ENCODE measurements at places on chromosomes 12 and 14.

GRCh38 chr12:130706311-130706710 lies 9.8 kb downstream of the RIMBP2 start:
- no peak for DNase-seq

DNA sequence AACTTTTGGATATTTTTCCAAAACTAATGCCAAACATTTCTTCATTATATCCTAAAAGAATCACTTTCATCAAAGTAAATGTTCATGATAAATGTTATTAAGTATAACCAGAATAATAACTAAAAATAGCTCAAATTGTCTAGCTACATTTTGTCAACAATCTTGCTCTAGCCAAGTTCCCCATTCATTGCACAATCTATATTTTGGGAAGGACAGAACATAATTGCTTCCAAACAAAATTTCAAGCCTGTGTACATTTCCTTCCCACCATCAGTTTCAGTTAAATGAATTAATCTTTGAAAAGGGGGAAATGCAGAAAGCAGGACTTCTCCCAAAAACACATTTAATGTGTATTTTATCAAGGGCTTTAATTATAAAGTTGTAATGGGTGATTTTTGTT lies 98.0 kb upstream of the PLEKHG7 start:
- DNase-seq = no peak

- no peak for DNase-seq
Observed at GRCh38 chr14:102498678-102499265, 10.8 kb downstream of the ANKRD9 start.

DNA sequence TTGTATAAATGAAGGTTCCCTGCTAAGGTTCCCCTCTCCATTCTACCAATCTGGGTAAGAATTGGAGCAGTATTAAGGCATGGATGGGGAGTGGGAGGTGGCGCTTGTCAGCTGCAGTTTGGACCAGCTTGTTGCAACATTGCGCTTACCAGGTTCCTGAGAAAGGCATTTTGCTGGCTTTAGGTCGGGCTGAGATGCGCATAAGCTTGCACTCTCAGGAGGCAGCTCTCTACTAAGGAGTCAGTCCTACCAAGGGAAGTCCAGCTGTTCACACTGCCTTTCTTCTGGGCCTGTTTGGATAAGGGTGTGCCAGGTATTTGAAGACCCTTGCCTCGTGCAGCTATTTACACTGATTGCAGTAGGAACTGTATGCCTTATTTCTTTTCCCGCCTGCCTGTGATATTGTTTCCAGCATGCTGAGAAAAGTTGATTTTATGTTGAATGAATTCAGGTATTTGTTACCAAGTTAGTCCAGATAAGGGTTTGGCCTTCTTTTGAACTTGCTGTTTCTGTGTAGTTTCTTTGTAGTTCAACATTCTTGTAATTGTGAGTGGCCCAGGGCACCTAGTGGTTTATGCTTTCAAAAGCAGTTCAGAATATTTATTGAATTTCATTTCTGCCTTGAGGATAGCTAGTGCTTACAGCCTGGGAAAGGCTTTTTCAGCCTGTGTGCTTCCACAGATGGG lies 2.6 kb downstream of the MLEC start:
- no peak for DNase-seq

DNA sequence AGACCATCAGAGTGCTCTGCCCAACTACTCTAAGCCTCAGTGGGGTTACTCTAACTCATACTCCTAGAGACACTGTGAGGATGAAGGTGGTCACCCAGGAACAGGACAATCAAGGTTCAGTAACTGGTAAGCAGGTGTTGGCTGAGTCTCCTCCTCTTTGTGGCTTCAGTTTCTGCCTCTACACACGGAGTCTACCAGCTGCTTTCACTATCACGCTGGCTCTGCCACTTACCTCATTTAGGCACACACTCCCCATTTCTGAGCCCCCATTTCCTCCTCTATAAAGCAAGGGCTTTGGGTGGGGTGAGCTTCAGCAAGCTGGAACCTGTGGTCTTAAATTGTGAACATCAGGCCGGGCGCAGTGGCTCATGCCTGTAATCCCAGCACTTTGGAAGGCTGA lies 7.3 kb upstream of the TCHP start:
- no peak for DNase-seq

- no peak for DNase-seq
Observed at GRCh38 chr12:99157946-99158345, 489.6 kb upstream of the GARIN6 start.

- no peak for DNase-seq
Observed at GRCh38 chr14:104724981-104725771, 1.1 kb downstream of the ADSS1 start.

DNA sequence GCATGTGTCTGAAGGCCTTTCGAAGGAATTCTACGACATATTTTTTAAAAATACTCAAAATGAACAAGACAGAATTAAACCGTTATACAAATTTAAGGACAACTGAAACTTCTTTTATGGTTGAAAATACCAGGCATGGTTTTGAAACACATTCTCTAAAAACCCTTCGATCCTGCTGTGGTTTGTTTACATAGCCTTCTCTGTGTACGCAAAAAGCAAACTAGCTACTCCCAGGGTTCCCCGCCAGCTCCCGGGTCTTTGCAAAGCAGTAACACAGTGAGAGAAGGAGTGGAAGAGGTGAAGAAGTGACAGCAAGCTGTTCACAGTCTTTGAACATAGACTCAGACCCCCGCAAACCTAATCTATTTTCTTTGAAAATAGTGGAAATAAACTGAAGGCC lies 2.2 kb upstream of the TC2N start:
- no peak for DNase-seq

DNA sequence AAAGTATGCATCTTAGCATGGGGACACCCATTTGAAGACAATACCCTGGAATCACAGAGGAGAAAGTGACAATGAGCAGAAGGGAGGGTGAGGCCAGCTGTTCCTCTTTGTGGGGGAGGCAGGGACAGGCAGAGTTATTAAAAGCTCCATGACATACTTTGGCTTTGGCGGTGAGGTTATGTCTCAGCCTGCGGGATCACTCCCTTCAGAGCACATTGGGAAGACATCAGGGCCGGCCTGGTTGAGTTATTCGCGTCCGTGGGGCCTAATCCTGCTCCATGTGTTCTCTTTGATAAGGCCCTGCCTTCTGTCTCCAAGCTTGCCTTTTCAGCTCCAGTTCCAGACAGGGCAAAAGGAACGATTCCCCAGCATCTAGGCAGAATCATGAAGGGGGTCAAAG lies 98.8 kb upstream of the NTF3 start:
- DNase-seq = no peak

- no peak for DNase-seq
Observed at GRCh38 chr12:87039536-87039935, 783.3 kb upstream of the MGAT4C start.

GRCh38 chr12:106062693-106063092 lies 76.1 kb downstream of the NUAK1 start:
- no peak for DNase-seq

DNA sequence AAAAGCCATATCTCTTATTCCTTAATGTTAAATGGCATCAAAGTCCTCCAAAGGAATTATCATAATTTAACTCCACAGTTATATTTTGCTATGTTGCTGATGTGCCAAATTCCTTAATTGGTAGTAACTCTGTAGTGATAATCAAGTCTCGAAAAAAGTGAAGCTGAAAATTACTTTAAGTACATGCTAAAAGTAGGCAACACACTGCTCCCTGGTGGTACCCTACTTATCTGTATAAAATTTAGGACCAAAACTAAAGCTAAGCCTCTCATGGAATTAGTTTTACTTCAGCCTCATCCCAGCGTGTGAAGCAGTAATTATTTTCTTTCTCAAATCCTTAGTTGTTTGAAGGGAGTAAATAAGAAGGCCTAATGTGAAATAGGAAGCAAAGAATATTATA lies 132.8 kb downstream of the TTLL5 start:
- no peak for DNase-seq

- DNase-seq = no peak
Observed at GRCh38 chr14:96390965-96391292, 999 bp upstream of the AK7 start.

DNA sequence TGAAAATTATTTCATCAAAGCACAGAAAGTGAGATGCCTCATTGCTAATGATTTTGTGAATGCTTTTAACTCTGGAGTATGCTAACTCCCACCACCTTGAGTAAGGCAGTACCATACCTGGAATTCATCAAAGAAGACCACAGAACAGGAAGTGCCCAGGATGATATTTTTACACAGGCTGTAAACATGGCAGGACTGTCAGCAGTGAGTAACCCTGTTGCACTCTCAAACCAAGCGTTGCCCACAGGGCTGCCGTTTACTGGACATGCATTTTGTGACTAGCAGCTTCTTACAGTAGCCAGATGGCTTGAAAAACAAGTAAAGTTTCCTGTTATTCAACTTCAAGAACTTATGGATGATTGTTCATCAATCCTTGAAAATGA lies 42.4 kb downstream of the RALGAPA1 start:
- DNase-seq = no peak

DNA sequence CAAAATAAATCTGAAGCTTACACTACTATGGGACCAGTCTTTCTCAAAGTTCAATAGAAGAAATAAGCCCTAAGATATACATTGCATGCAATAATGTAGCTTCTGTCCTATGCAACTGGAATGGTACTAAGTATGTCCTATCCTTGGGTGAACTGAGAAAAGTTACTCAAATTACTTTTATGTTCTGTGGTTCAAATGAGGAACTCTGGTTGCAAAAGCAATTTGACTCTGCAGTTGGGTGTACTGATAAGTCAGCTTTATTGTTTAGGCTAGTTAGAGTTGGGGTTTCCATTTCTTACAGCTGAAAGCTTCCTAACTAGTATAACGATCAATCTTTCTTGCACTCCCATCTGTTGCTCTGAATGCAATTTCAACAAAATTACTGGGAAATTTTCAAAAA lies 29.2 kb downstream of the GPR135 start:
- no peak for DNase-seq

DNA sequence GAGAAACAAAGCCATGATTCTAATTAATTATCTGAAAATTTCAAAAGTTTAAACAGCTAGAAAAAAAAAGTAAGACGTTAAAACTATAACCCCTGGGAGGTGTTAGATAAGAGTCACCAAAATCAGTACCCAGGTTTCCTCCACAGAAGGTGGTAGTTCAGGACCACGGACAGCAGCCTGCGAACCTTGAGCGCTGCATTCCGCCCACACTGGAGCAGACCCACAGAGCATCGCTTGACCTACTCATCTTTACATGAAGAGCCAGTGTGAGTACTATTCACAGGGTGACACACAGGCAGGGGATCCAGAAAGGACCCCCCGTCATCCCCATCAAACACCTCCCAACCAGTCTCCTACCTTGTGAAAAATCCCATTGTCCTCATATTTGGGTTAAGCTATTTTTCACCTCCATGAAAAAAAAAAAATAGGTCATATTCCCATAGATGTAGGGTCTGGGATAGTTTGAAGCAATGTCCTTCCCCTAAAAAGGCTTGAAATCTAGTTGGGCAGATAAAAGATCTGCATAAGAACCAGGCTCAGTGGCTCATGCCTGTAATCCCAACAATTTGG lies 8.8 kb upstream of the CHGA start:
- DNase-seq = peak; percentile 62

- DNase-seq = no peak
Observed at GRCh38 chr12:119668324-119668841, 450 bp downstream of the PRKAB1 start.

DNA sequence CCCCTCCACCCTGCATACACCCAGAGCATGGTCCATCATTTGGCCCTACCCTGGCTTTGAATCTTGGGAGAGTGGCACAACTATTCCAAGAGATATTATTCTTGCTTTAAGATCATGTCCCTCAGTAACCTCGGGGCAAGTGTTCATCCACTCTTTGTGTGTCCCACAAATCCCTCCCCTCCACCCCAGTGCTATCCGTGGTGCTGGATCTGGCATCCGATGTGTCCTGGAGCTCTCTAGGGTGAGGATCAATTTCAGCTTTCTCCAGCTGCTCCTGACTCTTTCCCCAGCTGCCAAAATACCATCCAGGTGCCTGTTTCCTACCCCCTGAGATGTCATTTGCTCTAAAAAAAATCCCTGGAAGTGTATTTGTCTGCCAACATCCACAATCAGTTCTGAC lies 64.8 kb upstream of the CMKLR1 start:
- DNase-seq = no peak

- DNase-seq = no peak
Observed at GRCh38 chr12:5582018-5582417, 150.1 kb downstream of the NTF3 start.

DNA sequence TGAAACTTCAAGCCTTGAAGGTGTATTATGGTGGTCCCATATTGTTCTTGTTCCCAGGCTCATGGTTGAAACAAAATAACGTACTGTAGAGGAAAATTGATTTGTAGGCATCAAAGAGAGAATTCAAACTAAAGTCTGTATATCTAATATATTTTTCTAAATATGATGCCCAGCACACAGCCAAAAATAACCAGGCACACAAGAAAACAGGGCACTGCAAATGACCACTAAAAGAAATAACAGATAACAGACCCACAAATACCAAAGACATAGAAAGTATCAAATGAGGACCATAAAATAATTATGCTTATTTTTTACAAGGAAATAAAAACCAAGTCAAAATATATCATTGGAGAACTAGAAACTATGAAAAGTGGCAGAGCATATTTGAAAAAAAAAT lies 46.8 kb downstream of the LLPH start:
- DNase-seq = no peak

DNA sequence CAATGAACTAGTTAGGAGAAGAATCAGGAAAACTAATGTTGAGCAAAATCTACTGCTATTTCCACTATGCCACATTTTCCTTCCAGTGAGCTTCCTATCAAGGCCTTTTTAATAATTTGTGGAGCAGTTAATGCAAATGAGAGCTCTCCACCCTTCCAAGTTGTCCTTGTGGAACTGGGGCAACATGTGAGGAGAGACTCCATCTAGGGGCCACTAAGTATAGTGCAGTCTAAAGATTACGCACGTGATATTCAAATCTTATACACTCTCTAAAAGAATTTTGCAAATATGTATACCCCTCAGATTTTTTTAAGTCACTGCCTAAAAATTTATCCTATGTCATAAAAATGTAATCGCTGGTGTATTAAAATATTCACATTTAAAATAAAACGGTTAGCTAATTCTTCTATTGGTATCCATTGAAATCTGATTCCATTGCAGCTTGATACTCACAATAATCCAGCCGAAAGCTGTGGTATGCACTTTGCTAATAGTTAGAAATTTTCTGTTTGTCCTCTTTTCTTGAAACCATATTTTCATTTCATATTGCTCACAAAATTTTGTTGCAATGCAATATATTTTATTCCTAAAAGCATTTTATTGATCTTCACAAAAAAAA lies 100.1 kb downstream of the PAH start:
- no peak for DNase-seq

DNA sequence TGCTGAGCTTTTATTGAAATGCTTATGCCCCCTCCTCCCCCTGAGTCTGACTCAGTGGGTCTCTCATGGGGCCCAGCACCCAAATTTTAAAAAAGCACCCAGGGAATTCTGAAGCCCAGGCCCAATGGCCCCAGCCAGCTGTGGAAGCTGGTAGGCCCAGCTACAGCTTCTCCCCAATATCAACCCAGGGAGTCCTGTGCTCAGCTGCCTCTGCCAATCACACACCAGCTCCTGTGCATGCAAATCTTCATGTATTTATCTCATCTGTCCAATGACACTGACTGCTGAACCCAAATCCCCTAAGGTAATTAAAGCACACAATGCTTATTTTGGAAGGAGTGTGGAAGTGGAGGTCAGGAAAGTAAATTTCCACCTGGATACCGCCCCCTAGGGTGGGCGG lies 76.3 kb downstream of the CCDC88C start:
- no peak for DNase-seq

GRCh38 chr14:33676135-33676566 lies 274.7 kb downstream of the EGLN3 start:
- no peak for DNase-seq
